ENCODE measurements at places on chromosomes 16 and 17.

GRCh38 chr16:11949527-11949926 lies 7.7 kb upstream of the NPIPB2 start:
- H3K27ac ChIP-seq, result no peak overlapping the region
- H3K36me3 ChIP-seq, result no peaks in the 10 kb centered on the region
- no peak overlapping the region for H3K4me3 ChIP-seq
- no peak for DNase-seq
- H3K27me3 ChIP-seq, result no peaks in the 10 kb centered on the region
- no peaks in the 10 kb centered on the region for H3K4me1 ChIP-seq

DNA sequence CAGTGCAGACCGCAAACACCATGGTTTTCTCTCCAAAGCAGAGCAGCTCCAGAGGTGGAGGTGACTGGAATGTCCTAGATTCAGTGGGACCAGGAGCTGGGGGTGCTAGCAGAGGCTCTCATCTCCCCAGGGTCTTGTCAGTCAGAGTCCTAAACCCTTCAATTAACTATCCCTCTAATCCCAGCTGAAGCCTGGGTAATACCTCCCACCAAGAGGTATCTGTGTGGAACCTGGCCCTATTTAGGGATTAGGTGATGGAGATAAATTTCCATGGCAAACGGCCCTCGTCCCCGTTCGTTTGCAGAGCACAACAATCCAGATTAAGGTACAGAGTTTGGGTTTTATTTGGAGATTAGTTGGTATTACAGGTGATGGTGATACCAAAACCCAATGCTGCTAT lies 1.8 kb downstream of the SEBOX start:
- peaks cover 23% of the 10 kb centered on the region for H3K36me3 ChIP-seq
- no peaks in the 10 kb centered on the region for H3K27me3 ChIP-seq
- peaks cover 6% of the 10 kb centered on the region for H3K4me1 ChIP-seq
- no peak for DNase-seq

GRCh38 chr16:10817963-10818941 lies at the start of gene TVP23A:
TSS of gene TVP23A (minus strand) at chr16:10818794. CDS start at chr16:10818493, 301 bp downstream.
- H3K27me3 ChIP-seq, result peaks cover 8% of the 10 kb centered on the region
- no peaks in the 10 kb centered on the region for H3K36me3 ChIP-seq
- no peak within 1 kb of the TSS for H3K27ac ChIP-seq
- no peak for DNase-seq

GRCh38 chr16:30665830-30666190 lies 7.6 kb downstream of the FBRS start:
- peaks cover 18% of the 10 kb centered on the region for H3K4me1 ChIP-seq
- H3K27me3 ChIP-seq, result no peaks in the 10 kb centered on the region
- H3K36me3 ChIP-seq, result peaks cover 60% of the 10 kb centered on the region

DNA sequence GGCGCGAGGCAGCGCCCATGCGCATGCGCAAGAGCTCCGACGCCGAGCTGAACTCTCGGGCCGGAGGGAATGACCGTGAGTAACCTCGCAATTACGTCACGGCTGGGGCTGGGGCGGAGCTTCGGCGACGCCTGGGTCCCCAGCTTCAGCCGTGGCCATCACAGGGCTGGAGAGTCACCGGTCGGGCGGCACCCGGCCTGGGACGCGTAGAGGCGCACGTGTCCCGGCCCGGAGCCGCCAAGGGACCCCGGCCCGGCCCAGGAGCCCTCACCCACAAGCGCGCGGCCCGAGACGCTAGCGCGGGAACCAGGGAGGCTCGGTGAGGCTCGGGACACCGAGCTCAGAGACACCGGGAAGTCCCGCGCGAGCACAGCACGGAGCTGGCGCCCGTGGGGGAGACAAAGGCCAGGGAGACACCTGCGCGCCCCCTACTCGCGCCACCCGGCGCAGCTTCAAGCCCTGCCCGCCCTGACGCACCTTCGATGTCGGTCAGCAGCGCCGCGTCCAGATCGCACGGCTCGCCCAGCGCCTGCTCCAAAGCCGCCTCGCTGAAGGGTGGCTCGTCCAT lies 452 bp downstream of the SREBF1 start:
- peaks cover 62% of the 10 kb centered on the region for H3K4me1 ChIP-seq
- H3K4me3 ChIP-seq, result peak overlapping the region; percentile 90
- peak; percentile 98 for DNase-seq
- H3K36me3 ChIP-seq, result peaks cover 25% of the 10 kb centered on the region
- H3K27me3 ChIP-seq, result no peaks in the 10 kb centered on the region

- H3K27me3 ChIP-seq, result peaks cover 2% of the 10 kb centered on the region
- H3K27ac ChIP-seq, result no peak overlapping the region
- H3K4me1 ChIP-seq, result no peaks in the 10 kb centered on the region
Measured at GRCh38 chr16:82331974-82332750, 162.1 kb upstream of the MPHOSPH6 start.

DNA sequence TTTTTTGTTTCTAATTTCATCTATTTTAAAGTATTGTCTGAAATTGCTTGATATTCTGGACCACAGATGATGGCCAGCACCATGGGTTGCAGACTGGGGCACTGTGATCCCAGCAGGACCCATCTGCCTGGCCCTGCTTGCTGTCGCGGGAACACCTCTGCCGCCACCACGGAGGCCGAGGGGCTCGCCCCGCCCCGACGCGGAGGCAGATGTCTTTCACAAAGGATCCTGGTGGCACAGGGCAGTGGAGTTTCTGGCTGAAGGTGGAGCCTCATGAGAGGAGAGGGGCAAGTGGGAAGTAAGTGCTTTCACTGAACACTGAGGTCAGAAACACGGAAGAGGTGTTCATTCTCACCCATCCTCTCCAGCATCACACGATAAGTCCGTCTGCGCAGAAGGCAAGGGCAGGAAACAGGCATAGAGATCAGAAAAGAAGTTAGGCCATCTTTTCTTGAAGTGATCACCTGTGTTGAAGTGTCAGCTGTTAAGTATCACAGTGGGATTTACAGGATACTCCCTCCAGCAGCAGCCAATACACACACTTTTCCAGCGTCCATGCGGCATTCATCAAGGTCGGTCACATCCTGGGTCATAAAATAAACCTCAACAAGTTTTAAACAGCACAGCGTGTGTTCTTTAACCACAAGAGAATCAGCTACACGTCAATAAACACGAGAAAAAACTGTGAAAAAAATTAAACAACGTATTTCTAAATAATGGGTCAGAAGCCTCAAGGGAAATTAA lies 194.5 kb downstream of the RPTOR start:
- peaks cover 60% of the 10 kb centered on the region for H3K36me3 ChIP-seq
- no peaks in the 10 kb centered on the region for H3K27me3 ChIP-seq
- DNase-seq, result no peak
- peaks cover 52% of the 10 kb centered on the region for H3K4me1 ChIP-seq

DNA sequence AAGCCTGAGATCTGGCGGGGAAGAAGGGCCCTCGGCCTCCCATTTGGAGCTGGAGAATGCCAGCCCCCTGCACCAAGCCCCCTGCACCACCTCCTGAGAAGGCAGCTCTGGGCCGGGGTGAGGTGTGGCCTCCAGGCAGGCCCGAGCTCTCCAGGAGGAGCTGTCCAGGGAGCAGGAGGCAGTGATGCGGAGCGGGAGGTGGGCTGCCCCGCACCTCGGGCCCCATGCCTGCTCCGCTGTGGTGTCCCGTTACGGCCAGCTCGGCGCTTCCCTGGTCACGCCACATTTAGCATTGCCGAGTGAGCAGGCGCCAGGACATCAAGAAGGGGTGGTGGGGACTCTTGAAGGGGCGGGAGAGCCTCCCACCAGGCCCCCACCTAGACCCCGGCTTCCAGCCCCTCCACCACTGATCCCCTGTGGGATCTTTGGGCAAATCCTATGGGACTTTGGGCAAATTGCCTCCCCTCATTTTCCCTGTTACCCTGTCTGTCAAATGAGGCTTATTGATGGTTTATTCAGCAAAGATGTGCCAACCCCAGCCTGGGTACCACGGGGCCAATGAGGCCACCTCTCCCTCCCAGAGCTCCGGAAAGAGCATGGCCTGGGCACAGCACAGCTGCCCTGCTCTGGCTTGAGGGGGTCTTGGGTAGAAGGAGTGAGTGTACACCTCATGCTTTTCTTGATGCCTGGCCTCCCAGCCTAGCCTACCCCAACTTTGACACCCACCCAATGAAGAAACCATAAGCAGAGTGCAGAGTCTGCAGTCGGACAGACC lies 15.3 kb downstream of the FOXN1 start:
- H3K36me3 ChIP-seq, result no peaks in the 10 kb centered on the region
- no peak for DNase-seq
- H3K4me1 ChIP-seq, result no peaks in the 10 kb centered on the region
- H3K4me3 ChIP-seq, result no peak overlapping the region
- no peak overlapping the region for H3K27ac ChIP-seq
- H3K27me3 ChIP-seq, result peaks cover 5% of the 10 kb centered on the region

GRCh38 chr17:75876938-75877751 lies 1.2 kb downstream of the TRIM47 start:
- peaks cover 4% of the 10 kb centered on the region for H3K36me3 ChIP-seq
- peak overlapping the region; percentile 89 for H3K4me3 ChIP-seq
- no peak for DNase-seq
- peaks cover 31% of the 10 kb centered on the region for H3K4me1 ChIP-seq
- peak overlapping the region; percentile 88 for H3K27ac ChIP-seq

GRCh38 chr16:57266531-57267260 lies 17.8 kb downstream of the PLLP start:
- peak overlapping the region; percentile 56 for H3K4me3 ChIP-seq
- H3K36me3 ChIP-seq, result no peaks in the 10 kb centered on the region
- no peaks in the 10 kb centered on the region for H3K27me3 ChIP-seq
- DNase-seq, result no peak

- H3K36me3 ChIP-seq, result no peaks in the 10 kb centered on the region
- DNase-seq, result no peak
- H3K4me1 ChIP-seq, result no peaks in the 10 kb centered on the region
- no peak overlapping the region for H3K4me3 ChIP-seq
- H3K27ac ChIP-seq, result no peak overlapping the region
Measured at GRCh38 chr16:12340151-12340733, 363.7 kb downstream of the SNX29 start.
